ENCODE measurements at places on chromosomes 3 and 15.

GRCh38 chr15:51576911-51577500 is 45.6 kb downstream of the DMXL2 start:
- no peak for DNase-seq

GRCh38 chr3:98710067-98710659 is 53.0 kb upstream of the ST3GAL6 start:
- DNase-seq: no peak

DNA sequence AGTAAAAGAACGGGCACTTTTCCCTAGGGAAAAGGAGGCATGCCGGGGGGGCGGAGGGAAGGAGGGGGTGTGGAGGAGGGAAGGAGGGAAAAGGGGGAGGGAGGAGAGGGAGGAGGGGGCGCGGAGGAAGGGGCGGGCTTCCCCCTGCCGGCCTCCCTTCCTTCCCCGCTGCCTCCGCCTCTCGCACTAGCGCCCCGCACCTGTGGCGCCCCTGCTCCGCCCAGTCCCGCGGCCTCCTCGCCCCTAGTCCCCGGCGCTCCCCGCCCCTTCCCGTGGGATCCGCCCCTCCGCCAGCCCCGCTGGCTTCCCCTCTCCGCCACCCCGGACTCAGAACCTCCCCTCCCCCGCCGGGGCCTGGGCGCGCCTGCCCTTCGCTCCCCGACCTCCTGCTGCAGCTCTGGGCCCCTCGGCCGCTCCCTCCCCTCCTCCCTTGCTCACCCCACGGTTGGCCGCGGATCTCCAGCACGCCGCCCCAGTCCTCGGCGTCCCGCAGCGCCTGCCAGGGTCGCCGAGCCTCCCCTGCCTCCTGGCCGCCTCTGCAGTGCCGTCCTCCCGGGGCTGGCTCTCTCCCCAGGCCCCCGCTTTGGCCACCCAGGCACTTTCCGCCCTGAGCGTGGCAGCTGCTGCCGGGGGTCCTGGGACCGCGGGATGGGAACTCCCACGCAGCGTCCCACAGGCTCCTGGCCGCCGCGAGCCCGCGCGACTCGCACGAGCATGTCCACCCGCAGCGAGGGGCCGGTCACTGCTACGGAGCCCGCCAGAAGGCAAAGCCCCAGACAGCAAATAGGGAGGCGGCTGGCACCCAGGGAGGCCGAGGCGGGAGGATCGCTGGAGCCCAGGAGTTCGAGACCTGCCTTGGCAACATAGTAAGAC is 147.4 kb downstream of the TJP1 start:
- peak; percentile 89 for DNase-seq

- no peak for DNase-seq
Observed at GRCh38 chr3:153165261-153165681, 3.2 kb downstream of the RAP2B start.

DNA sequence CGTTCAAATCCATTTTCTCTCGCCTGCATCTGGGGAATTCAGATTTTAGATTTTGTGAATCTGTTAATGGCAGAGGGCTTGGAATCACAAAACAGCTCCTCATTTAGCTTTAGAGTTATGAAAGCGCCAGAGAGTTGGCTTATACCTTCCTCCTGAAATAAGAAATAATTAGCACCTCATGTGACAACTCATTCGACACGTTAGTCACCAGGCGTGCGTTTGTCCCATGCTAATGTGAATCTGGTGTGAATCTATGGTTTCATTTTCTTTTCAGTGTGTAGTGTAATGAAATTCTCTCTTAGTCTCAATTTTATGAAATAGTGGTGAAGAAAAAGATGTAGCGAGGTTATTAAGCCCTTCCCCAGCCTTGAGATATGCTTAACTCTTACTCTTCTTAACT is 89.4 kb downstream of the EDEM1 start:
- no peak for DNase-seq

- DNase-seq: peak; percentile 63
Observed at GRCh38 chr3:29695643-29696198, 414.9 kb downstream of the RBMS3 start.

DNA sequence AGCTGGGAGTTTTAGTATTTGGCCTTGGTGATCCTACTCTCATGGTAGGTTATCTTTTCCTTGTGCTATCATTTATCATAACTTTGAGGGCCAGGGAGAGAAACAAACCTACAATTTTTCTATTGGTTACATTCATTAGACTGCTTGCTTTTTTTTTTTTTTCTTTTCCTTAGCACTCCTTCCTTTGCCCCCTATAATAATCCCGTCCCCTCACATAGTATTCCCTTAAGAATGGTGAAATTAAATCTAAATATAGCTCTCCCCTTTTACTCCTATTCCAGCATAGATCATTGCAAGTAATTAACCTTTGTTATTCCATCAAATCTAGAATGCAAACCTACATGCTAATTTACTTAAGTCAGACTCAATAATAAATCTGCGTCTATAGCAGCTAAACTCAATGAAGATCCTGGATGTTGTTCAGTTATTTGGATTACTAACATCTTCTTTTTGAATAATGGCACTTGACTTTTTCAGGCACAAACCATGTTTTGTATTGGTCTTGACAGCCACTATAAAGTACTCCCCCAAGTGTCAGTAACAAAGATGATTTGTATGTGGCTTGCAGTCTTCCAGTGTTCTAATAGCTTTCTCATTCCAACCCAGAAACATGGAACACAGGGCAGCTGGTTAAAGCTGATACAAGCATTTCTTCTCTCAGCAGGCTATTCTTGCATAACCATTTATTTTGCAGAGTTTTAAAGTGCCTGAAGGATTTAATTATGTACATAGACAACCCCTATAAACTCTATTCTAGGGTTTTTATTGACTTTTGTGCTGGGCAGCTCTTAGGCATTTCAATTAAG is 420.6 kb downstream of the MECOM start:
- DNase-seq: peak; percentile 11

GRCh38 chr3:191388823-191389222 is 58.5 kb upstream of the UTS2B start:
- DNase-seq: no peak

- no peak for DNase-seq
Observed at GRCh38 chr15:73583544-73583943, 49.6 kb downstream of the NPTN start.

DNA sequence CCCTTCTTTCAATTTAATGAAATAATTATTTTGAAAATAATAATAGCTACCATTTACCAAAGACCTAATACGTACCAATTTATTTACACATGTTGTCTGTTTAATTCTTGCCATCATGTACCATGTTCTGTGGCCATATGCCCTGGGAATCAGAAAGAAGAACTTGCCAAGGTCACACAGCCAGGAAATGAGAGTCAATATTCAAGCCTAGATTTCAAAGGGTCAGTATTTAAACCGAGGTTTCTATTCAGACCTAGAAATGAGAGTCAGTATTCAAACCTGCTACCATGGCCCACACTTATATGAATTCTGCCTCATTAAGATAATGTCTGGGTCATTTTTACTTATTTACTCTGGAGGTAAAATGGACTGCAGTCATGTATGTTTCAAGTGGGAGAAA is 103.6 kb upstream of the TBL1XR1 start:
- DNase-seq: no peak

DNA sequence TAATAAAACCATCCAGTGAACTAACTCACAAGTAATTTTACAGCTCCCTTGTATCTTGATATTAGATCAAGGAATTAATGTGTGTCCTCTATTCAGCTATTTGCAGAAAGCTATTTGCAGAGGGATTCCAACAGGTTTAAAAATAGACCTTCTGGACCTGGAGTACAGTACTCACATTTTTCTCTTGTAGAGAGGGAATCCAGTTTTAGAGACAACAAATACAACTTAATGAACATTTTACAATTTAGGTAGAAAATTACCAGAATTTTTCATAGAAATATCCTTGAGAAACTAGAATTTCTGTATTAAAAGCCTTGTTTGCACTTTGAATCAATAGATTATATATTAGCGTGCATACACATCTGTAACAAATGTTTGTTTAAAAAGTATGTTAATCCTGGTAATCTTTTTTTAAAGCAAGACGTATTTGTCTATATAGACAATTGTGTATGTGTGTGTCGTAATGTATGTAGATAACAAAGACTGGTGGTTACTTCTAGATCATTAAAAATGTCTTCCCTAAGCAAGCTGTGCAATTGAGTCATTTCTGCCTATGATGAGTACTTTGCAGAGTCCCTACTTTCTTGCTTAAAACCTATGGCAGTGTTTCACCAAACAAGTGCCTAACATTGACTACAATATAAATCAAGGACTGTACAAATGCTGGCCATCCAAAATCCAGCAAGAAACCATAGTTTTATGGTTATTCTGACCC is 57.9 kb downstream of the PPP2R3A start:
- DNase-seq: no peak

- DNase-seq: no peak
Observed at GRCh38 chr3:139108253-139108969, 63.7 kb upstream of the PRR23C start.

DNA sequence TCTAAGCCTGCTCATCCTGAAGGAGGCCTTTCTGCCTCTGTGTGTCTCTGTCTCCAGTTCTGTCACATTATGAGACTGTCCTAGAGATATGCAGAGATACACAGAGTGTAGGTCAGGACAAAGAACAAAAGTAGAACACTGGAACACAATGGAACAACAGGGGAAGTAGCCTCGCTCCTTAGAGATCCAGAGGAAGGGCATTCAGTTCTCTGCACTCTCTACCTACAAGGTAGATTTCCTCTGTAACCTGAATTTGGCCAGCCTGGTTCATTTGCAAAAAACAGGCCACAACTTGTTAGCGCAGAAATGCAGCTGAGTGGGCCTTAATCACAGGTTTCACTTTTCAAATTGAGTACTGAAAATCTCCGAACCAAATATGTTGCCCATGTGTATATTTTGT is 19.4 kb downstream of the NEK10 start:
- DNase-seq: no peak

DNA sequence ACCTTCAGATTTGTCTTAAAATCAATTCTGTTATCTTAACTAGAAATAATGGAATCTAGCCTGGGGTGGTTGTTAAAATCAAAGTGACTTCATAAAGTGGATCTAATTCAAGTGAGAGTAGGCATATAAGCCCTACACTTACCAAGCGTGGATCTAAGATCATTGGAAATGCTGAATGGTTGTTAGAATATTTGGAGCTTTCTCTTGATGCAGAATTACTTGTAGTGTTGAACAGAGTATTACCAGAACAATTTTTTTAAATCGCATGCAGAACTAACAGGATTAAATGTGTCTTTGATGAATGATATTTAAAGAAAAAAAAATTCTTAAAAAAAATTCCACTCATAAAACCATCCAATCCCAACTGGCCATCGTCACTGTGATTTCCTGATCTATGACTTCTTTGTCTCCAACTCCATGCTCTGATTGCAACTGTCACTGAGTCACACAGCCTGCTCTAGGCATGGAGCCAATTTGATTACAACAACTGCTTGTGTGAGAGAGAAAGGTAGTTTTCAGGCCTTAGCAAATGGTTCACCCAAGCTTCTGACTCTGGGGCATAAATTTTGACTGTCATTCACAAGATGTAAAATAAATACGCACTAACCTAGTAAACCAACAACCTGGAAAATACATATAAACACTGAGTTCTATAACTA is 25.9 kb upstream of the SPRED1 start:
- peak; percentile 85 for DNase-seq

DNA sequence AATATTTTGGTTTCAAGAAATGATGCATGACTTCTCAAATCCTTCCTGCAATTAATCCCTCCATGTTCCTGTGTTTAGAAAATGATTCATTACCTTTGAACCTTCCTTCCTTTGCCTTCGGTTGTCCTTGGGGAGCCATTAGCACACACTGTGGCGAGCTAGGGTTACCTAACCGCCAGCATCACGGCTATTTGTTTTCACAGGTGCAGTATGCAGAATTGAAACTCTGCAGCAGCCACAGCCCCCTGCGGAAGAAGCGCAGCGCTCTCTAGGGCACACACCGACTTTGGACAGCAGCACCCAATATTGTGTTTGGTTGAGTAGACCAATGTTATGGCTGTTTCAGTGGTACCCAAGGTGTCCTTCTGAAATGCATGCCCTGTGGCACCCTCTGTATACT is 247.4 kb downstream of the MCTP2 start:
- DNase-seq: no peak

- no peak for DNase-seq
Observed at GRCh38 chr15:67918205-67918861, 78.5 kb upstream of the RNU6-1 start.
